ENCODE measurements at places on chromosomes 2 and 18.
A peak's percentile ranks its signal among the peaks of the same experiment; 100 is the strongest.

GRCh38 chr2:65383541-65384488 is 48.6 kb downstream of the SPRED2 start:
- DNase-seq, result no peak
- H3K36me3 ChIP-seq, result no peaks in the 10 kb centered on the region
- H3K4me1 ChIP-seq, result peaks cover 35% of the 10 kb centered on the region
- peak overlapping the region; percentile 75 for H3K27ac ChIP-seq
- H3K27me3 ChIP-seq, result no peaks in the 10 kb centered on the region

DNA sequence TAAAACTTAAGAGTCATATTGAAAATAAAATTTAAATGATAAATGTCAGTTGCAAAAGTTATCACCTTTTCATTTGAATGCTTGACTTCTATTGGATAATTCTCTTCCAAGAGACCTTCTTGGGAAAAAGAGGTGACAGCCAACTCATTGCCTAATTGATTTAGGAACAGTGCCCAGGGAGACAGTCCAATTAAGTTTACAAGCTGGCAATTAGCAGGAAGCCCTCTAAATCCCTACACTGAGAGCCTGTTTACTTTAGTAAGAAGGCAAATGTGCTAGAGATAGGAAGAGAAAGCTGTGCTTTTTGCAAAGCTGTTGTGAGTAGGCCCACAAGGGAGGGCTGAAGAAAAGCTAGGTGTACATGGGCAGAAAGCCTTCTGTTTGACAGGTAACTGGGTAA is 189.1 kb downstream of the WDPCP start:
- H3K4me3 ChIP-seq, result no peak overlapping the region
- no peak overlapping the region for H3K27ac ChIP-seq
- H3K27me3 ChIP-seq, result no peaks in the 10 kb centered on the region
- no peak for DNase-seq

DNA sequence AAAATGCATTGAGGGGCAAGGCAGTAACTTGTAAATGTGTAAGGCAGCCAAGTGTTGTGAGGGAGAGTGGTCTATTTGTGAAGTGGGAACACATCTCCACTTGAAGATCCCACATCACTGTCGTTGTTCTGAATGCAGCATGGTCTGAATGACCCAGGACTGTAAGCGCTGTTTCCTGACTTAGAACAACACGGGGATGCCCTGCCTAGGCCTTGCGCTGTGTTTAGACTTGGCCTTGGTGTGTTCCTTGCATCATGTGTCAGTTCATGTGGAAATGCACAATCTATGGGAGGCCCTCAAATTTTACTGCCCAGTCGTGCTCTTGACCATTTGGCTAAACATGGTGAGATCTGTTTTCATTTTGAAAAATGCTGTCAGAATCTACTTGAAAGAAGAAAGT is 205.1 kb downstream of the SOX11 start:
- no peak overlapping the region for H3K27ac ChIP-seq
- no peak overlapping the region for H3K4me3 ChIP-seq

DNA sequence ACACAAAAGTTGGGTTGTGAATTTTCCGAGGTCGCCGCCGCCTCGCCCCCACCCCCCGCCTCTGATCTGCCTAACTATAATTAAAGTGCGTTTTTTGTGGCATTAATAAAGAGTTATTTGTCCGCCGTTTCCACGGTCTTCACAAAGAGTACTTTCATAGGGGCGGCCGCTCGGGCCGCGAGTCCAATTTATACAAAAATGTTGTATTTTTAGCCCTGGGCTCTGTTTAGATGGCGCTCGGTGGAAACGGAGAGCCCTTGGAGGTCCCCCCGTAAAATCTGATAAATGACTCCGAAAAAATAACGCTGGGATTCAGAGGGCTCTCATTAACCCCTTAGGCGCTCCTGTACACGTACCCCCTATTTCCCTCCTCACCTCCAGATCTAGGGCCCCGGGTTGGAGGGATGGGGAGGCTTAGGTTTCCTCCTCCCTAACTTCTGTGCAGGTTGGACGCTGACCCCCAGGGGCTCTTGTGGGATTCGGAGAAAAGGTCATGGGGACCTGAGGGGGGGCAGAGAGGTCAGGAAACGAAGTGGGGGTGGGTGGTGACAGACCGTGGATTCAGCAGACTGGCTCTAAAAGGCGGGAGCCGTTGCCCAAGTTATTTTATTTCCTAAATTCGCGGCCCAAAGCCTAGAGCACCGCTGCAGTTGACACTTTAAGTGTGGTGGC is 1.9 kb downstream of the CYP26B1 start:
- H3K4me1 ChIP-seq, result peaks cover 12% of the 10 kb centered on the region
- H3K4me3 ChIP-seq, result peak overlapping the region; percentile 49
- DNase-seq, result no peak

DNA sequence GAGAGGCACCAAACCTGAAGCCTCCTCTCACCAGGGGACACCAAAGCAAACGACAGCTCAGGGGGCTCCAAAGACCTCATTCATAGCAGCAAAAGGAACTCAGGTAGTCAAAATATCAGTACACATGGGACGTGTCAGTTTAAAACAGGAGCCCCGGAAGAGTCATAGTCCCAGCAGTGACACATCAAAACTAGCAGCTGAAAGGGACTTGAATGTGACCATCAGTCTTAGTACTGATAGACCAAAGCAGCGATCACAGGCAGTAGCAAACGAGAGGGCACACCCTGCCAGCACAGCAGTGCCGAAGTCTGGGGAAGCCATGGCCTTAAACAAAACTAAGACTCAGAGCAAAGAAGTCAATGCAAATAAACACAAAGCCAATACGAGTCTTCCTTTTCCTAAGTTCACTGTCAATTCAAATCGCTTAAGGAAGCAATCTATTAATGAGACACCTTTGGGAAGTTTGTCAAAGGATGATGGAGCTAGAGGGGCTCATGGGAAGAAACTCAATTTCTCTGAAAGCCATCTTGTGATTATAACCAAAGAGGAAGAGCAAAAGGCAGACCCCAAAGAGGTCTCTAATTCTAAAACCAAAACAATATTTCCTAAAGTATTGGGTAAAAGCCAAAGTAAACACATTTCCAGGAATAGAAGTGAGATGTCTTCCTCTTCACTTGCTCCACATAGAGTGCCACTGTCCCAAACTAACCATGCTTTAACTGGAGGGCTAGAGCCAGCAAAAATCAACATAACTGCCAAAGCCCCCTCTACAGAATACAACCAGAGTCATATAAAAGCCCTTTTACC is 1.2 kb downstream of the GALNT5 start:
- DNase-seq, result no peak
- no peak overlapping the region for H3K4me3 ChIP-seq
- H3K4me1 ChIP-seq, result no peaks in the 10 kb centered on the region
- H3K27ac ChIP-seq, result no peak overlapping the region

GRCh38 chr18:8264861-8265411 is 344.3 kb upstream of the RAB12 start:
- no peaks in the 10 kb centered on the region for H3K4me1 ChIP-seq
- no peaks in the 10 kb centered on the region for H3K27me3 ChIP-seq
- H3K4me3 ChIP-seq, result no peak overlapping the region
